ENCODE measurements at places on chromosomes 6 and 20.

DNA sequence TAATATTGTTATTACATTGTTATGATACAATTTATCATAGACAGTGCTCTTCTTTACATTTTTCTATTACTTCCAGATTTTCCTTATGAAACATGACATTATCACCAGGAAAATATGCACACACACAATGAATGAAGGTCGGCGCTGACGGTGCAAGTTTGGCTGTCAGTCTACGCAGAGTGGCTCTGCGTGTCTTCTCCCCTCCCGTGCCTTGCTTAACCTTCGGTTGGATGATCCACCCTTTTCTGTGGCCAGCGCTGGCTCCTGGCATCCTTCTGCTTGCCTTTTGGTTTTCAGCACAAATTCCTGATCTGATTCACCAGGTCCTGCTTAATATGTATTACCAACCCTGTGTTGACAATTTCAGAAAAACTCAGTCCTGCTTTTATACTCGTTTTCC is 157.4 kb downstream of the TSHZ2 start:
- DNase-seq, result no peak
- no peak overlapping the region for H3K4me3 ChIP-seq

DNA sequence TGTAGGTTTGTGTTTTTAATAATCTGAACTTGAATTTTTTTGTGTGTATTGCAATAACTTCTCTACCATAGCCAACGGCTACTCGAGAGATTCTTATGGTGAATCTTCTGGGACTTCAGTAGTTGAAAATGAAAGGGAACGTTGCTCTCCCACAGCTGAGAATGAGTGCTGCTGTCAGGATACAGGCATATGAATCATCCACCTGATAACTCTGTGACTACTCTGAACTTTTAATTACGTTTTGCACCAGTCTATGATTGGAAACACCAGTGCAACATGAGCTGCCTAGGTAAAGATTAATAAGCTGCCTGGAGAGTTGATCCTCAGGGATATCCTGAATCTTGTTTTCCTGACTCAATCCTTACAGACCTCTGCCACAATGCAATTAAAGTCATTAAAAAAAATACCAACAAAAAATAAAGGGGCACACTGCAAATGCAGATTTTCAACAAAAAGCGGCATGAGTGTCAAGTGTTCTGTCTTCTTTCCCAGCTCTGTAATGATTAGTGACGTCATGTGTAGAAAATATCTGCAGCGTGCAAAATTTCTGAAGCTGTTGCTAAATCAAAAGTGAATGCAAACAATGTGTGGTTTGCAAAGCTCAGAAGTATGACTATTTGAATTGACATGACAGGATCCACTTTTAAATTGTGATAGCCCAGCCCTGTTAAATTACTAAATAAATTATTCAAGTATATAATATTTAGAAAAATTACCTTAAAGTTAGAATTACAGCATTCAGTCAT is 432.2 kb downstream of the HTR1B start:
- no peaks in the 10 kb centered on the region for H3K4me1 ChIP-seq
- no peak for DNase-seq
- no peak overlapping the region for H3K4me3 ChIP-seq

- no peak for DNase-seq
- no peaks in the 10 kb centered on the region for H3K36me3 ChIP-seq
- no peaks in the 10 kb centered on the region for H3K27me3 ChIP-seq
- H3K4me3 ChIP-seq, result no peak overlapping the region
- H3K27ac ChIP-seq, result no peak overlapping the region
- no peaks in the 10 kb centered on the region for H3K4me1 ChIP-seq
Measured at GRCh38 chr20:62349556-62350097, 17.5 kb downstream of the LAMA5 start.

DNA sequence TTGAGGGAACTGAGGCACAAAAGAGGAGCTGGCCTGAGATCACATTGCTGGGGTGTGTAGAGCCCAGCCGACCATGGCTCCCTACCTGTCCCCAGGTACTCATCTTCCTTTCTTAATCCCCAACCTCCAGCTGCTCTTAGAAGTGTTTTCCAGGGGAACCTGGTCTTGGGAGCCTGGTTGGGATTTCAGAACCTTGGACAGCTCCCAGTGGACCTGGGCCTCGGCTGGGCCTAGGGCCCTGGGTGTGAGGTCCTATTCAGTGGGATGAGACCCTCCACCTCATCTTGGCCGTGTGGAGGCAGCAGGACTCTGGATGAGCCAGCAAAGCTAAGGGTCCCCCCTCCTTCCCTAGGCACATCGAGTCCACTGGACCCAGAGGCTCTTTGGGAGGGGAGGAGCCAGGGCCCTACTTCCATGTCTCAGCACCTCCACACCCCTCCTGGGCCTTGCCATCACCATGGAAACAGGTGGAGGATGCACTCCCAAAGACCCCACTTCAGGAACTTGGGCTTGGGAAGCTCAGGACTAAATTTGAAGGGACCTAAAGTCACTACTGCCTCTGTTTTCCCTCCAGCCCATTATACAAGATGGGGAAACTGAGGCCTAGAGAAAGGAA is 38.5 kb downstream of the DLGAP4 start:
- H3K27ac ChIP-seq, result no peak overlapping the region
- H3K4me3 ChIP-seq, result no peak overlapping the region
- peak; percentile 1 for DNase-seq
- no peaks in the 10 kb centered on the region for H3K36me3 ChIP-seq
- no peaks in the 10 kb centered on the region for H3K27me3 ChIP-seq

DNA sequence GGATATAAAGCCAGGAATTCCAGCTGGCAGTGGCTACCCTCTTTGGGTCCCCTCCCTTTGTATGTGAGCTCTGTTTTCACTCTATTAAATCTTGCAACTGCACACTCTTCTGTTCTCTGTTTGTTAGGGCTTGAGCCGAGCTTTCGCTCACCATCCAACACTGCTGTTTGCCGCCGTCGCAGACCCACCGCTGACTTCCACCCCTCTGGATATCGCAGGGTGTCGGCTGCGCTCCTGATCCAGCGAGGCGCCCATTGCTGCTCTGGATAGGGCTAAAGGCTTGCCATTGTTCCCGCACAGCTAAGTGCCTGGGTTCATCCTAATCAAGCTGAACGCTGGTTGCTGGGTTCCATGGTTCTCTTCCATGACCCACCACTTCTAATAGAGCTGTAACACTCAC is 1433.5 kb upstream of the ADGRB3 start:
- no peak for DNase-seq
- no peaks in the 10 kb centered on the region for H3K36me3 ChIP-seq
- no peaks in the 10 kb centered on the region for H3K4me1 ChIP-seq
- no peaks in the 10 kb centered on the region for H3K27me3 ChIP-seq
- H3K4me3 ChIP-seq, result no peak overlapping the region

GRCh38 chr6:47083586-47084047 is 41.5 kb upstream of the ADGRF1 start:
- no peaks in the 10 kb centered on the region for H3K4me1 ChIP-seq
- H3K27ac ChIP-seq, result no peak overlapping the region

DNA sequence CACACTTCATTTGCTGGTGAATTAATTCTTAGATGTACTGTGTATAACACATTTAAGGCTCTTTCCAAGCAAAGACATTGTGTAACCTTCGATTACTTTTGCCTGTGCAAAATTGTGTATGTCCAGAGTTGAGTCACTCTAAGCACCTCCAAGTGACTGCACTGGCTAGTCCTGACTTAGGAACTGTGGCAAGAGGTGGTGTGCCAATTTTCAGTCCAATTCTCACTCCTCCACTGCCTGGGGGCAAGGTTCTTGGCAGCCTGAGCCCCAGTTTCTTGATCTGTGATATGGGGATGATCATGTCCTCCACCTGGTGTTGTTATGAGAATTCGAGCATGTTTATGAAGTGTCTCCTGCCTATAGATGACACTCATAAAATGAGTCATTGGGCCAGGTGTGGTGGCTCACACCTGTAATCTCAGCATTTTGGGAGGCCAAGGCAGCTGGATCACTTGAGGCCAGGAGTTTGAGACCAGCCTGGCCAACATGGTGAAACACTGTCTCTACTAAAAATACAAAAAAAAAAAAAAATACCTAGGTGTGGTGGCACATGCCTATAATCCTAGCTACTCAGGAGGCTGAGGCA is 105.3 kb upstream of the CDYL start:
- H3K36me3 ChIP-seq, result no peaks in the 10 kb centered on the region
- no peaks in the 10 kb centered on the region for H3K4me1 ChIP-seq
- no peaks in the 10 kb centered on the region for H3K27me3 ChIP-seq
- no peak overlapping the region for H3K4me3 ChIP-seq
- no peak overlapping the region for H3K27ac ChIP-seq
- DNase-seq, result no peak

GRCh38 chr6:12296255-12296573 is 6.1 kb downstream of the EDN1 start:
- no peak overlapping the region for H3K4me3 ChIP-seq
- no peak for DNase-seq
- no peaks in the 10 kb centered on the region for H3K4me1 ChIP-seq
- H3K36me3 ChIP-seq, result no peaks in the 10 kb centered on the region
- peaks cover 14% of the 10 kb centered on the region for H3K27me3 ChIP-seq

DNA sequence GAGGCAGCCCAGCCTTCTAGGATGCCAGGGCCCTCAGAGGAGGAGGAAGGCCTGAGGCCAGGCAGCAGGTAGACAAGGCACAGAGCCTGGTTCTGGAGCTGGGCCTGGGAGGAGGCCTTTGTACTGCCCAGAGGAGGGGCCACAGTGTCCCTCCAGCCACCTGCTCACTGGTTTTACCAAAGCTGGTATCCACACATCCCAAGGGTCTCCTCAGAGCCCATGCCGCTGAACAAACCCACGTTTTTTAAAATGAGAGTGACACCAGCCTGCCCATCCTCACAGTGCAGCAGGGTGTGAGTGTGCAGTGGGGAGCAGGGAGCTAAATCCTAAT is 162.7 kb downstream of the LY86 start:
- H3K27me3 ChIP-seq, result no peaks in the 10 kb centered on the region
- H3K27ac ChIP-seq, result no peak overlapping the region
- H3K36me3 ChIP-seq, result no peaks in the 10 kb centered on the region
- H3K4me3 ChIP-seq, result no peak overlapping the region
- DNase-seq, result no peak

DNA sequence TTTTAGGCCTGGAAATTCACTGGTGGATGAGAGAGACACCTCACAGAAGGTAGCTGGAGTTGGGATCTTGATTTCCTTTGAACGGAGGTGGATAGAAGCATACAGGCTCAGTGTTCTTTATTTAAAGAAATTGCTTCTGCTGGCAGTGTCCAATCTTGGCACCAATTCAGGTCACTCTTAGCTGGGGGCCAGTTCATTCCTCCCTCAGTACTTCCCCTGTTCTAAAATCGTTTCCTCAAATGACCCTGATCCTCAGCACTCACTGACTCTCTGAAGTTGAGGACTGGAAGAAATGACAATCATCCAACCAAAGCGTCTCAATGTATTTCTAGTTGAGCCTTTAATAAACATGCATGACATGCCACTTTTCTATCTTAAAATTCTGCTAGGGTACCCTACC is 472.5 kb upstream of the BTBD3 start:
- DNase-seq, result no peak
- H3K36me3 ChIP-seq, result no peaks in the 10 kb centered on the region

GRCh38 chr20:20206788-20207187 is 154.5 kb downstream of the CFAP61 start:
- no peak overlapping the region for H3K4me3 ChIP-seq
- H3K27me3 ChIP-seq, result no peaks in the 10 kb centered on the region
- no peaks in the 10 kb centered on the region for H3K36me3 ChIP-seq

GRCh38 chr20:37503256-37503927 is 17.7 kb upstream of the NNAT start:
- no peak for DNase-seq
- H3K4me3 ChIP-seq, result no peak overlapping the region
- H3K4me1 ChIP-seq, result no peaks in the 10 kb centered on the region
- H3K27ac ChIP-seq, result no peak overlapping the region
- no peaks in the 10 kb centered on the region for H3K27me3 ChIP-seq
- H3K36me3 ChIP-seq, result no peaks in the 10 kb centered on the region

DNA sequence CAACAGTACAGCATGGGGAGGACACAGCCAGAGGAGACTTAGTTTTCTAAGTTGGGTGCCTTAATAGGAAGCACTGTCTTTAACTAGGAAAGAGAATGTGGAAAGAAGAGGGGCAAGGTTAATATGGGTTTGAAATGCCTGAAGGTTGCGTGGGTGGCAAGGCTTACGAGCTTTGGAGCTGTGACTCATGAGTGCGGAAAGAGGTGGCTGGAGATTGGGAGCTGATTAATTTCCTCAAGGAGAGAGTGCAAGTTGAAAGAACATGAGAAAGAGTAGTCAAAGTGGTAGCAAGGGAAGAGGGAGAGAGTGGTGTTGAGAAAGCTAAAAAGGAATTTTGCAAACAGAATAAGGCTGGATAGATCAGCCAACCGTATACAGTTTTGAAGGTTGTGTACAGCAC is 315.1 kb upstream of the PRND start:
- H3K4me1 ChIP-seq, result no peaks in the 10 kb centered on the region
- no peaks in the 10 kb centered on the region for H3K36me3 ChIP-seq
- no peaks in the 10 kb centered on the region for H3K27me3 ChIP-seq

- no peaks in the 10 kb centered on the region for H3K36me3 ChIP-seq
- H3K27ac ChIP-seq, result no peak overlapping the region
- no peaks in the 10 kb centered on the region for H3K4me1 ChIP-seq
- no peaks in the 10 kb centered on the region for H3K27me3 ChIP-seq
- no peak for DNase-seq
Measured at GRCh38 chr6:79420054-79420453, 117.2 kb downstream of the LCA5 start.

GRCh38 chr6:67722861-67723261 is 912.2 kb upstream of the ADGRB3 start:
- H3K27me3 ChIP-seq, result no peaks in the 10 kb centered on the region
- no peak for DNase-seq
- no peak overlapping the region for H3K27ac ChIP-seq
- H3K4me3 ChIP-seq, result no peak overlapping the region
- H3K36me3 ChIP-seq, result no peaks in the 10 kb centered on the region

DNA sequence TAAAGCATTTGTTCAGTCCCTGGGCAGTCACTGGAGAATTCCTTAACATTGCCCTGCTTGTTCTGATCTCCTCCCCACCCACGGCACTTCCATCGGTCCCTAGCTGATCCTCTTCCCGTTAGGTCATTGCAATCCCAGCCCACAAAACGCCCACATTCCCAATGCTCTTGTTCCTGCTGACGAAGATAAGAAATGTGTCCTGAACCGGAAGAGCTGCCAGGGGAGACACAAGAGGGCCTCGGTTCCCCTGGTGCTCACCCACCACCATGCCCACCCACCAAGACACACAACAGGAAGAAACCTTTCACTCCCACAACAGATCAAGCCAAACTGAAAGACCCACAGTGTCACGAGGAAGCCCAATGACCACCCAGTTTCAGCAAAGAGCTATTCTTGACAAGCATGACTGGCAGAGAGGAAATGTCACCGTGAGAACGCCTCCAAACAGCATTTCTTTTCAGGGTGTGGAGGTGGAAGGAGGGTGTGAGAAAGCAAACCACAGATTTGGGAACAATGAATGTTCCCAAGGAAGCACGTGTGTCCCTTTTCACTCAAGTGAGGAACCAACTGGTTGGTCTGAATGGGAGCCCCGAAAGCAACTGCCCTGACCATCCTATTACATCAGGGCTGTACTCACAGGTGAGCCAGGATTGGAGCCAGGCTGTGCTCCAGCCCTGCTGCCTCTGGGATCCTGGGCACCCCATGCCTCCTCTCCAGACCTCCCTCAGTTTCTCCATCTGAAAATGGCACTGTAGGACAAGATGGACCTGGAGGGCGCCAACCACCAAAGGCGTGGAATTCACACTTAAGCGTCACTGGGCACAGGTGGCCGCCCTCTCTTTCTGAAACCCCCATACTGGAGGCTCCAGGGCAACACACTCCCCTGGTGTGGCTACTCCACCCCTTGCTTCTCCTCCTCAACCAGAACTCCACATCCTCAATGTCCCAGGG is 97.5 kb downstream of the ZMYND8 start:
- no peak for DNase-seq
- H3K27me3 ChIP-seq, result no peaks in the 10 kb centered on the region
- no peaks in the 10 kb centered on the region for H3K4me1 ChIP-seq

GRCh38 chr20:47785854-47786764 is 828 bp upstream of the SULF2 start:
- peaks cover 39% of the 10 kb centered on the region for H3K27me3 ChIP-seq
- H3K4me1 ChIP-seq, result peaks cover 13% of the 10 kb centered on the region
- H3K36me3 ChIP-seq, result no peaks in the 10 kb centered on the region
- DNase-seq, result no peak
